Activated CD8-positive, alpha-beta memory T cell treated with anti-CD3 and anti-CD28 coated beads for 48 hours (primary cell): ENCODE measurements at places on chromosomes 5 and 9.

- no peak for DNase-seq
Measured at GRCh38 chr5:39167141-39167971, 52.0 kb downstream of the FYB1 start.

GRCh38 chr5:178224403-178224802, 8.2 kb downstream of the PHYKPL start:
- no peak for DNase-seq

GRCh38 chr9:108443019-108443633, 412.7 kb downstream of the ACTL7B start:
- DNase-seq: no peak

GRCh38 chr5:620152-620551, 8.0 kb downstream of the CEP72 start:
- DNase-seq: no peak

GRCh38 chr5:52468976-52469375, 318.7 kb upstream of the ITGA1 start:
- no peak for DNase-seq

DNA sequence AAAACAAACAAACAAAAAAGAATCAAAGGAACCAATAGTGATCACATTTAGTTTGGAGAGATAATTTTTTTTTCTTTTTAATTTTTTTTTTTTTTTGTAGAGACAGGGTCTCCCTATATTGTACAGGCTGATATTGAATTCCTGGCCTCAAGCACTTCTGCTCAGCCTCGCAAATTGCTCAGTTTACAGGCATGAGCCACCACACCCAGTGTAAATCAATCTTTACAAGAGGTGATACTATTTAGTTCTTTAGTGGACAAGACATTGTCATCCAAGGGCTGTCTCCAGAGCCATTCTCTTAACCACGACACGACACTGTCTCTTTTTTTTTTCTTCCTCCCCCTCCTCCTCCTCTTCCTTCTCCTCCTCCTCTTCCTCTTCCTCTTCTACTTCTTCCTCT, 29.6 kb downstream of the ERAP2 start:
- no peak for DNase-seq

DNA sequence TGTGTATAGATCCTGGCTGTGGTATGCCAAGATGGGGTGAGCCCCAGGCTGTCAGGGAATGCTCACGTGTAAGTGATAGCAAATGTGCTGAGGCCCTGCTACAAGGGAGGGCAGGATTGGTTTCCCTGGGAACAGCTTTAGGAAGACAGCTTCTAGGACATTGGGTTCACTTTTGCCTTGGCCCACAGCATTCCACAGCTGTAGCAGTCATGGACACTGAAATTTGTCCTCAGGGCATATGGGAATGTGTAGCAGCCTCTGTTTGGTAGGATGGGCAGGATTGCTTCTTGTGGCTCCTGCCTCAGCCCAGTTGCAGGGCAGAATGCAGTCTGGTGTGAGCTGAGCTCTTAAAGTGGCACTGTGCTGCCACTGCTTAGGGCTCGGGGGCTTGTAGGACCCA, 1061.7 kb upstream of the WWC1 start:
- DNase-seq: no peak

- DNase-seq: no peak
Measured at GRCh38 chr9:77811832-77812231, 163.7 kb upstream of the GNA14 start.

- DNase-seq: no peak
Measured at GRCh38 chr9:133889584-133890301, 102.4 kb downstream of the VAV2 start.

- no peak for DNase-seq
Measured at GRCh38 chr5:140223567-140223966, 48.6 kb downstream of the CYSTM1 start.

DNA sequence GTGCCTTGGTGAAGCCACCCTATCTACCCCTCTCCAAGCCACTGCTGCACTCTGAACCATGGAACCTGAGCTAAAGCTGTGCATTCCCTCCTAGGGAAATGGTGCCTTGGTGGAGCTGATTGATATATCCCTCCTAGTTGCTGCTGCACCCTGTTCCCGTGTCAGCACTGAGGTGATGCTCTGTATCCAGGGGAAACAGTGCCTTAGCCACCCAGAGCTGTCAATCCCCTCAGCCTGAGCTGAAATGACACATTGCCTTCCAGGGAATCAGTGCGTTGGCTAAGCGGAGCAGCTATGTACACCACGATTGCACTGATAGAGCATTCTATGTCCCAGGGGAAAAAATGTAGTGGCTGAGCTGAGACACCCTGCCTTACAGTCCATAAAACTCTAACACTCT, 257.0 kb downstream of the TMEM232 start:
- DNase-seq: no peak

DNA sequence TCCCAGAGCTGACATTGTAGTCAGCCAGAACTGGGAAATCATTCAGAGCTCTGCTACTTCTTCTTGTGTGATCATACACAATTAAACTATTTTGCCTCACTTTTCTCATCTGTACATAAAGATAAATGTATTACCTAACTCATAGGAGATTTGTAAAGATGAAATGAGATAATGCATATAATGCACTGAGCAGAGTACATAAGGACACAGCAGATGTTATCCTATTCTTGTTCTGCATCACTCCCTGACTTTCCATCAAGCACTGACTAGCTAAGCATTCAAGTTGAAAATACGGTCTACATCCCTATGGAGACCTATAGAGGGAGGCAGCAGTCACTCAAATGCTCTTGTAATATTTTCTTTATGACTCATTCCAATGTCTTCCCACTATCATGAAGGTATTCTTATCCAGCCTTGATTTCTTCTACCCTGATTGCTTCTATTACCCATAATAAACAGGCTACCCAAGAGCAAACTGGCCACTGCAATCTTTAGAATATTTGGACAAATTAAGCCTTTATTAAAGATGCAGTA, 16.3 kb upstream of the PRR16 start:
- DNase-seq: no peak

GRCh38 chr5:66222455-66222854, 78.4 kb downstream of the SREK1 start:
- DNase-seq: no peak

- DNase-seq: peak; percentile 44
Measured at GRCh38 chr9:112097712-112098688, 77.1 kb downstream of the SUSD1 start.

DNA sequence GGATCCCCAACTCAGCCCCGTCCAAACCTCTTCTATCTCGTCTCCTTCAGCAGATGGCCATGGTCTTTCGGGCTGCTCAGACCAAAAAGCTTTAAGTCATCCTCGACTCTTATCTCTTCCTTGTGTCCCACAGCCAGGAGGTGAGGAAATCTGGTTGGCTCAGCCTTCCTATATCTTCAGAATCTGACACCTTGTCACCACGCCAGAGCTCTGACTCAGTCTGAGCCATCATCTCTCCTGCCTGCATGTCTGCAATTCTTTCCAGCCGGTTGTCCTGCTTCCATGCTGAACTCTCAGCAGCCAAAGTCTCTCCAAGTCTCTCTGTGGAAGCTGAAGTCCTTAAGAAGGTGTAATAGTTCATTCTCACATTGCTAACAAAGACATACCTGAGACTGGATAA, 419.3 kb upstream of the ADAMTS16 start:
- DNase-seq: no peak

- DNase-seq: no peak
Measured at GRCh38 chr9:131180454-131180853, 55.1 kb downstream of the NUP214 start.

- DNase-seq: no peak
Measured at GRCh38 chr5:10372726-10373709, 19.5 kb downstream of the MARCHF6 start.

GRCh38 chr5:13188371-13188770, 756.1 kb downstream of the DNAH5 start:
- DNase-seq: no peak

DNA sequence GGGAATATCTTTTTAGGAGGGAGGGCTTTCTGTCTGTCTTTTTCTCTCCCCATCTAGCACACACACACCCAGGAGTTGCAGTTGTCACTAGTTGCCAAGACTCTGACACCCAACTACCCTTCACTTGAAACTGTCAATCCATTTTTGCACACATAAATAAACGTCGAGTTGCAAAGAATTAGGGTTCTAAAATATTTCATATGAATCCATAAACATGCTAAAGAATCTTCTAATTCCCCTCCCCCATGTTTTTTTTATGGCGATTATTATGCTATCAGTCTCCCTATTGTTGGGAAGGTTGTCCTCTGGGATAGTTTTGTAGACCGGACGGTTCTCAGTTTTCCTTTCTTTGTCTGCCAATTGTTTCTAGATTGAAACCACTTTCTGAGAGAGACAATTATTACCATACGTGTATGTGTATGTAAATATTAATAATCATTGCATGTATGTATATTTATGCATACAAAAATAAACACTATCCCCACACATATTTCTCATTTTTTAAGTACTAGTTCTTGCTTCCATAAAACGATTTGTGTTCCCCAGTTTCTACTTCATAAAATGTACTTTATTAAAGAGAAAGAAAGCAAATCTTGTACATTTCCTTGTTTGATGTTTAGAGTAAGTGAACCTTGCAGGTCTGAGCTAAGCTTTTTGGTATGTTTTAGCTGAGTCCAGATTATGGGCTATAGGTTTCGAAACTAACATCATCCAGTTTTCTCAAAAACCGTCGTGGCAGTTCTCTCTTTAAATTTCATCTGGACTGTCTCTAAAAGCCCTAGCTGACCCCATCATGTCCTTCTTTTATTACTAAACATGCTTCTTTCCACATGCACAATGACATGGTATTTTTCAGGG, 165.0 kb upstream of the MPDZ start:
- no peak for DNase-seq

GRCh38 chr5:148934895-148935400, 108.5 kb downstream of the ADRB2 start:
- DNase-seq: no peak

DNA sequence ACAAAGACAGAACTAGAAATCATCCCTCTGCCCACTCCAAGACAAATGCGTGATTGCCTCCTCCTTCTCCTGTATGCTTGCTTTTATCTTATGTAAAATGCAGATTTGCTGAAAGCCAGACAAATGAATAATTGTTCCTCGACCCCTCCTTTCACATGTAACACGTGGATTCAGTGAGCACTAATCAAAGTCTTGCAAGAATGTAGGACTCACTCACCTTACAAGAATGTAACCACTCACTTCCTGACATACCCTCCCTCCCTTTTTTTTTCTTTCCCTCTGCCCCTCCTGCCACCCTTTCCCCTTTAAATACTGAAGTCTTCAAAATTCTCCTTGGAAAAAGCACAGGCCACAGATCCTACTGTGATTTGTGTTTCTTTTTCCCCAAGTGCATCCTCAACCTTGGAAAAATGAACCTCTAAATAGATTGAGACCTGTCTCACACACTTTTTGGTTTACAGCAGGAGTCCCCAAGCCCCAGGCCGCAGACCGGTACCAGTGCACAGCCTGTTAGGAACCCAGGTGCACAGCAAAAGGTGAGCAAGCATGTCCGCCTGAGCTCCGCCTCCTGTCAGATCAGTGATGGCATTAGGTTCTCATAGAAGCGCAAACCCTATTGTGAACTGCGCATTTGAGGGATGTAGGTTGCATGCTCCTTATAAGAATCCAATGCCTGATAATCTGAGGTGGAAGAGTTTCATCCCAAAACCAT, 29.4 kb upstream of the HSD17B3 start:
- no peak for DNase-seq

GRCh38 chr5:137001026-137001569, 498.0 kb downstream of the SPOCK1 start:
- no peak for DNase-seq

DNA sequence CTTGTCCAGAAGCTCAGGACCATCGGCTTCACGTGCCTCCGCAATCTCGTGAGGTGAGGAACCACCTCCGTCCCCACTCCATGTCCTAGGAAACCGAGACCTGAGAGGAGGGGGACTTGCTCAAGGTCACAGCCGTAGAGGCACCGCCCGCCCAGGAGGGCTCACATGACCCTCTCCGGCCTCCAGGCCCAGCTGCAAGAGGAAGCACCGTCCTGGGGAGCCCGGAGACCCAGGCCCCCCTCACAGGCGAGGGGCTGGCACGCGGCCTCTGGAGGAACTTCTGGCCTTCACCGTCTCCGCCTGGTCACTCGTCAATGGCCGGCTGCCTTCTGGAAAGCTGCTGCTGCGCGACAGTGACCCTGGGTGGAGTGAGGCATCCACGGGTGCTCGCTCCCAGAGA, 24.2 kb downstream of the FAM78A start:
- DNase-seq: no peak

DNA sequence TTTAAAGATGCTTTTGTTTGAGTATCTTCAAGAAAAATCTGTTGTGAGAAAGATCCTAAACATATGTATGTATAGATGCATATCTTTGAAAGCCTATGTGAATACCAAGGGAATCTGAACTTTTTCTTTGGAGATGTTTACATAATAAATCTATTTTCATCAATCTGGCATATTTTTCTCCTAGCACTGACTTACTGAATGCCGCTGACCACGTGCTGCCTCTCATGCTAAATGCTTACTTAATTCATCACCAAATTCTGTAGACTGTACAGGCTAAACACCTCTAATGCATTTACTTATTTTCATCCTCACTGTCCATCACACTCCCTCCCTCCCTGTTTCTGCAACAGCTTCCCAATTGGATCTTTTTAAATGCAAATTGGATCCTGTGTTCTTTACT, 566.2 kb upstream of the WWC1 start:
- no peak for DNase-seq

DNA sequence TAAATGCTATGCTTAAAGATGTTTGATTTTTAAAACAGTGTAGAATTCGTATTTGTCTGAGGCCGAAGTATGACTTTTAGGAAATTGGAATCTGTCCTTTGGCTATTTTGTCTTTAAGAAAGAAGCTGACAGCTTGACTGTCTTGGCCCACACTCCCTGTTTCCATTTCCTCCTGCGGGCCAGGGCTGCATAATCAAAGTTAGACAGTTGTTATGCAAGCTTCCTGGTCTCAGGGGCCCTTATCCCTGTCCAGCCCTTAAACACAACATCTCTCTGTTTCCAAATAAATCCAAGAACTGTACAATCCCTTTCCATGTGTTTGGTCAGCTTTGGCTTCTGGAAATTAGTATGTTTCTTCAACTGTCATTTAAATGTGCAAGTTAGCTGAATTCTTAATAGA, 54.6 kb upstream of the ECM2 start:
- no peak for DNase-seq

GRCh38 chr5:107435061-107435460, 235.7 kb downstream of the EFNA5 start:
- DNase-seq: no peak

DNA sequence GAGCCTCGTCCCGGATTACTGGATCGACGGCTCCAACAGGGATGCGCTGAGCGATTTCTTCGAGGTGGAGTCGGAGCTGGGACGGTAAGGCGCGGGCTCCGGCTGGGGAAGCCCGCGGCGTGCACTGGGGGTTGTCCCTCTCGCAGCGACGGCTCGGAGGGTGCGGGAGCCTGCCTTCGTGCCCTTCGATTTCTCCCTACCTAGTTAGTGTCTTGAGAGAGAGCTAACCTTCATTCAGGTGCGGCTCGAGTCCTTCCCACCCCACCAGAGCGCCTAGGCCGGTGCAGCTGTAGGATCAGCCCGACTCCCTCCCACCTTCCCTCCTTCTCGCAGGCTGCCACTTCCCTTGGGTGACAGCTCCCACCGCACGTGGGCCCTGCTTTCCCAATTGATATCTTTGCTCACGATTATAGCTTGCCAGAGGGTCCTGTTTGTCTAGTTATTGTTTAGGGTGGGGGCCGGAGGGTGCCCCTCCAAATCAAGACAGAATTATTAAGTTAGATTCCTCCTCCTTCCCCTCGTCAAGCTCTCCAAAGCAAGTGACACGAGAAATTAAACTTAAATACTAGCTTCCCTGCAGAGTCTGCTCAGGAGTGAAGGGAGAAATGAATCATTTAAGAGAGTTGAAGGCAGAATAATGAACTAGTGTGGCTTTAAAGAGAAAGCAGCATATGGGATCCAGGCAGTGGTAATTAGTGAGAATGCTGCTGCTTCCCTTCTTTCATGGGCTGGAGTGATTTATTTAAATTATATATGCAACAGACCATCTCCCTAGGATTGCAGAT, 569 bp downstream of the CAMK4 start:
- DNase-seq: no peak
